Fibroblast of the aortic adventitia (primary cell): ENCODE measurements at places on chromosomes 2 and 18. TPM values are rescaled to one million over a fixed set of nuclear protein-coding genes. Genes with fewer than 3 reads are reported as not detected.

FAM110C gene
- total RNA-seq, result not detected in 2 replicates

GRCh38 chr2:164523009-164523408 lies 98.3 kb downstream of the GRB14 start:
- peak; percentile 18 for DNase-seq

SLC14A1 gene
- total RNA-seq, result 5.6 and 254 TPM in 2 replicates

GRCh38 chr2:189609853-189610252 lies 29.3 kb upstream of the SLC40A1 start:
- DNase-seq, result peak; percentile 71

AKAIN1 gene
- not detected in 2 replicates for total RNA-seq

ACOXL gene
- not detected in 2 replicates for total RNA-seq

EGR4 gene
- total RNA-seq, result not detected in 2 replicates

- peak; percentile 96 for DNase-seq
These were observed 32.0 kb downstream of the CTAGE1 start for GRCh38 chr18:22385718-22386117.

DNA sequence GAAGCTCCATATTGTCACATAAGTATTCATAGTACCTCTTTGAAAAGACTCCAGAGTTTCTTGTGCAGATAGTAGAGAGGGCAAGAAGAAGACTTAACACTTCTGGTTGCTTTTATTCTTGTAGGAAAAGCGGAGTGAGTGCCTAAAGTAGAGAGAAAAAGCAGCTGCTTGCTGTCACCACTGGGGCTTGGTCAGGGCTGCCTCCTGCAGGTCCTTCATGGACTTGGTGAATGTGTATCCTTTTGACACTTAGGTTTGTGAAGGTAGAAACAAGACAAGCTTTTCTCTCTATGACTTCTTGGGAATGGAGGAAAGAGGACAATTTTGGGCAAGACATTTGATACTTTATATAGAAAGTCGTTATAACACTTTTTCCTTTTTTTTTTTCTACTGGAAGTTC lies 312.8 kb upstream of the FANCL start:
- peak; percentile 2 for DNase-seq

- no peak for DNase-seq
These were observed 63.2 kb upstream of the TMEM17 start for GRCh38 chr2:62568983-62569837.

GRCh38 chr2:210818473-210818872 lies 262.1 kb downstream of the CPS1 start:
- no peak for DNase-seq

DNA sequence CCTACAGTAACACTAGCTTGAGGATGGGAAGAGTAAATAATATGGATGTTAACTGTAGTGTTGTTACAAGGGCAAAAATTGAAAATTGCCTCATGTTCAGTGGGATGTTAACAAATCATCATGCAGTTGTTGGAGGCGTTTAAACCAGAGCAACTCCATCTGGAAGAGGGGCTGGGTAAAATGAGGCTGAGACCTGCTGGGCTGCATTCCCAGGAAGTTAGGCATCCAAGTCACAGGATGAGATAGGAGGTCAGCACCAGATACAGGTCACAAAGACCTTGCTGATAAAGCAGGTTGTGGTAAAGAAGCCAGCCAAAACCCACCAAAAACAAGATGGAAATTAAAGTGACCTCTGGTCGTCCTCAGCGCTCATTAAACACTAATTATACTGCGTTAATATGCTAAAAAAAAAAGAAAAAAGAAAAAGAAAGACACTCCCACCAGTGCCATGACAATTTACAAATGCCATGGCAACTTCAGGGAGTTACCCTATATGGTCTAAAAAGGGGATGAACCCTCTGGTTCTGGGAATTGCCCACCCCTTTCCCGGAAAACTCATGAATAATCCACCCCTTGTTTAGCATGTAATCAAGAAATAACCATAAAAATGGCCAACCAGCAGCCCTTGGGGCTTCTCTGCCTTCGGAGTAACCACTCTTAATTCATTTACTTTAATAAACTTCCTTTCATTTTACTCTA lies 101.4 kb downstream of the MYO5B start:
- no peak for DNase-seq

- DNase-seq, result no peak
These were observed 43.3 kb downstream of the NFATC1 start for GRCh38 chr18:79438898-79439627.

GRCh38 chr2:120261387-120262006 lies 8.8 kb downstream of the RALB start:
- DNase-seq, result no peak

SP140 gene
- total RNA-seq, result 0.09 and 0.41 TPM in 2 replicates

IL18R1 gene
- total RNA-seq, result 4.7 and 6.8 TPM in 2 replicates

ABCG5 gene
- not detected in 2 replicates for total RNA-seq

DNA sequence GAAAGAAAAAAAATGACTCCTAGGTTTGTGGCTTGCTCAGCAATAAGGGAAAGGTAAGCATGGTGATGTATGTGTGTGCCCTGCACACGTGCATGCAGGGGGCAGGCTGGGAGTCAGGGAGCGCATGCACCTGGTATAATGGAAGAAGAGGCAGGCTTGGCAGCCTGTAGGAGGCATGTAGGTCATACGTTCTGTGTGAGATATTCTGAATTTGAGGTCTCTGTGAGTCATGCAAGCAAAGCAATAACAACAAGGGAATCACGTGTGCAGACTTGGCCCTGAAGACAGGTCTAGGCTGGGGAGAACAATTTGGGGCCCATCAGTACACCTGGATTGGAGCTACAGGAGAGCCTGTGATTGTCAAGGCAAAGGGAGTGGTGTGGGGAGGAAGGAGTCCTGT lies 94.5 kb upstream of the TTC39C start:
- DNase-seq, result no peak

ADGRF3 gene
- total RNA-seq, result 0.09 TPM in 1 of 2 replicates, not detected in the other

EML6 gene
- total RNA-seq, result 0.49 and 2.8 TPM in 2 replicates

GRCh38 chr2:20521682-20522189 lies 74.9 kb downstream of the RHOB start:
- no peak for DNase-seq

- DNase-seq, result no peak
These were observed 111.9 kb upstream of the TEX51 start for GRCh38 chr2:126786765-126787164.

DNA sequence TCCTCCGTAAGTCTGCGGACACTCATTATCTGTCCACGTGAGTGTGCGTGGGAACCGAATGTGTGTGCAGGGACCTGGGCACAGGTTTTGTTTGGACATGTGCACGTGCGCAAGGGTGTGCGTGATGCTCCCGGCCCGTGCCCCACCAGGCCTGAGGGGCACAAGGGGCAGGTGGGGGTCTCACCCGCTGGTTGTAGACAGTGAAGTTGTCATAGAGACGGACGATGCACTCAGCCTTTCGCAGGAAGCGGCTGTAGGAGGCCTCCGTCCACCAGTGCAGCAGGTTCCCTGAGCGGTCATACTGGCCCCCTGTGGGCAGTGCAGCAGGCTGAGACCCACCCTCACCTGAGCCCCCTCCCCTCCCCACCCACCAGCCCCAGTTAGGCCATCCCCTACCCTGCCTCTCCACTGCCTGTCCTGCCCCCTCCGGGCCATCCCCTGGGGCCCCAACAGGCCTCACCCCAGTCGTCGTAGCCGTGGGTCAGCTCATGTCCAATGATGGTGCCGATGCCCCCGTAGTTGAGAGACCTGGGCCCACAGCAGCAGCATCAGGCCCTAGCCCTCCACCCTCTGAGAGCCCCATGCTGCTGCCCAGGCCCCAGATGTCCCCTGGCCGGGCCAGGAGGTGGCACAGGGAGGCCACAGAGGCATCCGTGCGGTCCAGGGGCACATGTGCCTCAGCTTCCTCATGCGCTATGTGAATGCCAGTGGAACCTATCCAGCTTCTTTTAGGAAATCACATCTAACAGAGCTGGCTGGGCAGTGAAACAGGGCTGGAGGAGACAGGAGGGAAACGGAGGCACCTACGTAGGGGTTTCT lies 6.1 kb downstream of the ECEL1 start:
- no peak for DNase-seq

DNA sequence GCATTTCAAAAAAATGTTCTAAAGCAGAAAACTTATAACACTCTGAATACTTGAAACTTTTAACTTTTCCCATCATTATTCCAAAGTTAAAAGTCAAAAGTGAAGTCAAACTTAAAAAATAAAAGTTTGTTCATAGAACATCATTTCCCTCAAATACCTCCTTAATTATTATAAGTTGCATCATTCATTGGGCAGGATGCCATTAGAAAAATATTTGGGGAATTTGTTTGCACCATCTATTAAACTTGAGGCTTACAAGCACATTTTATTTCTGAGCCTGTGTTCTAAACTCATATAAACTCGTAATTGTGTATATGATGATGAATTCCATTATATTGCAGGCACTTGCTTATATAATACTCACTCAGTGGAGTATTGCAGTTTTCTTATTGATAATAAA lies 588.0 kb upstream of the NRXN1 start:
- peak; percentile 2 for DNase-seq

DNA sequence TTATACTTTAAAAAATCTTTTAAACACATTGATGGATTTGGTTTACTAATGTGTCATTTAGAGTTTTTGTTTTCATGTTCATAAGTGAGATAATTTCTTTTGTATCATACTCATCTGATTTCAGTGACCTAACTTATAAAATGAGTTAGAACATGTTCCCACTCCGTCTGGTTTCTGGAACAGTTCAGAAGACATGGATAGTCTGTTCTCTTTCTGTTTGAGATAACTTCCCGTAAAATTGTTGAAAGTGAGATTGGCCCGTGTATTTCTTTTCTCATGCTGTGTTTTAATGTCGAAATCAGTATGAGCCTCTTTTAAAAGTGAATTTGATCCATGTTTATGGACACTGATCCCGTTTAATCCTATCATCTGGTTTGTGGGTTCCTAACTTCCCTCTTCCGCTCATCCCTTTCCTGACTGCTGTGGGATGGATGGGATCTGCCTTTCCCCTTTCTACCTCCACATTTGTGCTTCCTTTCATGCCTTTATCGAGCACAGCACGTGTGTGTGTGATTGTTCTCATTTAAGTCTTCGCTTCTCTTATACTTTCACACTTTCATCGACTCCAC lies 78.9 kb downstream of the COPS8 start:
- DNase-seq, result no peak

DNA sequence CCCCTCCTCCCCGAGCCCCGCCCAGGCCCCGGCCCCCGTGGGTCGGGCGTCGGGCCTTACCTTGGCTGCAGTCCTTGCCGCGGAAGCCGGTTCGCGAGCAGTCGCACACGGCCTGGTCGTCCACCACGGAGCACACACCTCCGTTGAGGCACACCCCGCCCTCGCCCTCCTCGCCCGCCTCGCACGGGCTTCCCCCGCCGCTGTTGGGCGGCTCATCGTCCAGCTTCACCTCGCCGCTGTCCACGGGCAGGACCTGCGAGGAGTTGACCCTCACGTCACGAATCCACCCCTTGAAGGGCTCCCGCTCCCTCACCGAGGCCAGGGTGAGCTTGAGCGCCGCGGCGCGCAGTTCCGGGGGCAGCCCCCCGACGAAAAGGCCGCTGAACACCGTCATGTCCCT lies 4.5 kb downstream of the NRXN1 start:
- no peak for DNase-seq

SLC40A1 gene
- 19.7 and 306 TPM in 2 replicates for total RNA-seq

DNA sequence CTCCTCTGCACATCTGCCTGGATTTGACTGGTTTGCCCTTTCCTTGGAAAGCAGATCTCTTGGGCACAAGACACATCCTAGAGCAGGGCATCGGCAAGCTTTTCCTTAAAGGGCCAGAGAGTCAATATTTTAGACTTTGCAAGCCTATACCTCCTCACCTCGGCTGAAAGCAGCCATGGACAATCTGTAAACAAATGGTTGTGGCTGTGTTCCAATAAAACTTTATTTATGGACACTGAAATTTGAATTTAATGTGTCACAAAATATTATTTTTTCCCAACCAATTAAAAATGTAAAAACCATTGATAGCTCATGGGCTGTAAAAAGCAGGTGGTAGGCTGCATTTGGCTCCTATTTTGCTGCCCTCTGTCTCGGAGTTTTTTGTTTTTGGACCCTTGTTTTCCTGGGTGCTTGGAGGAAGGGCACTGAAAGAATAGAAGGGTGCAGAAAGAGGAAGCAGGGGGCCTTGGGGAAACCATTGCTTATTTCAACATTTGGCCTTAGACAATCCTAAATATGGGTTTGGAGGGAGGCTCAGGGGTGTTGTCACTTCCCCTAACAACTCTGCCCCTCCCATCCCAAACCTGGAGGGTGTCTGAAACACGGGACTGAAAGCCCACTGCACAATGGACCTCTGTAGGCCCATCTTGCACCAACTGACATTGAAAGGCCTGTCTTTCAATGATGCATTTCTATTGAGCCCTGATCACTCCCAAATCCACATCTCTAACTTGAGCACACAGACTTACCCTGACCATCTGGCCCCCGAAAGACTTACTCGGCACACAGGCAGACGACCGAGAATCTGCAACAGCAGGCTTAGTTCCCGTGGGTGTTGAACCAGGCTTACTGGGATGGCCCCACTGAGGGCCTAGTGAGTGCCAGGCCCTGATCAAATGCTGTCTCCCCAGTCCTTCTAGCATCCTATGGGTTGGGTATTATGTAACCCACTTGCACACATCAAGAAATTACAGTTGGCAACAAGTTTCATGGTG lies 7.1 kb upstream of the ZFP36L2 start:
- no peak for DNase-seq

- DNase-seq, result no peak
These were observed 59.1 kb upstream of the NFATC1 start for GRCh38 chr18:79336556-79337142.

GRCh38 chr18:46013484-46014189 lies 46.5 kb upstream of the EPG5 start:
- DNase-seq, result peak; percentile 21

DNA sequence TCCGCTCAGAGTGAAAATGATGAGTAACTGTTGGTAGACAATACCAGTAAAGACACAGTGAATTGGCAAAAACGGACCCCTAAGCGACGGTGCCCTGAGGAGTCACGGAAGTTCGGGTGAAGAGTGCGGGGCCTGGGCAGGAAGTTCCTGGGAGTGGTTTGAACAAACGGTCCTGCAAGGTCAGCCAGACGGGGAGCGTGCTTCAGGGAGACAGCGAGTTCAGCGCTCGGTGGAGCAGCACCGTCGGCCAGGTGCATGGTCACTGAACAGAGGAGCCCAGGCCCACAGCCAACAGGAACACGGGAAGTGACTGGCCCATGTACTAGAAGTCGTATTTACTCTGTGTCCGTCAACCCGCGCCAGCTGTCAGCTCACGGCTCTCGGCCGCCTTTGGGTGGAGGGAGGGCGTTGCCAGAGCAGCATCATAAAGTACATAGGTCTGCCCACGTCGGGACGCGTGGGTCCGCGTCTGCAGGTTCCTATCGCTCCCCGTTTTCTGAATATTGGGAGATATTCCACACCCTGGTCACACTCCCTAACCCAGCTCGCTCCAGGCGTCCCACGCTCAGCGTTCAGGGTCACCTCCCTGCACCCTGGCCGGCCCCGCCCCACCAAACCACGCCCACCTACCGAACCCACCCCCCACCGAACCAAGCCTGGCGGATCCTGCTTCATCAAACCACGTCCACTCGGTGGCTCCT lies 75.6 kb upstream of the UXS1 start:
- no peak for DNase-seq

UCN gene
- 0.27 and 1.1 TPM in 2 replicates for total RNA-seq

- peak; percentile 18 for DNase-seq
These were observed 1.3 kb downstream of the PTPN2 start for GRCh38 chr18:12882453-12883371.

DNA sequence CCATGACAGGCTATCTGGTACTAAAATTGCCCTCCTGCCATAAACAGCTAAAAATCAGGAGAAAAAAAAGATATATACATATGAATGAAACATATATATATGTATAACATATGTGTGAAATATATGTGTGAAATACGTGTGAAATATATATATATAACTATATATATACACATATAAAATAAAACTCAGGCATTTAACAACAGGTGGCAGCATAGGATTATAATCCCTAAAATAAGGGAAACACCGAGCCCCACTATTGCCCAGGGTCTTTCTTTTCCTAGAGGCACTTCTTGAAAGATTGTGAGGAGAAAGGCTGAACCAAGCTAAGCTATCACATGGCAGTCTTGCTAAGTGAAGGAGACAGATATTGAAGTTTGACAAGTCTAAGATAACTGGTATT lies 65.9 kb upstream of the CYTIP start:
- DNase-seq, result no peak
